Body of pancreas (tissue), 4 donors: ENCODE measurements at places on chromosomes 7 and 10. TPM values are rescaled to one million over a fixed set of nuclear protein-coding genes. Genes with fewer than 3 reads are reported as not detected.

Gene OPN4
- total RNA-seq, result not detected

Gene RBM48
- 9.3 TPM for total RNA-seq

Gene C10orf67
- total RNA-seq, result not detected

Gene PAPOLB
- not detected for total RNA-seq

Gene SFXN2
- 7.3 TPM for total RNA-seq

DNA sequence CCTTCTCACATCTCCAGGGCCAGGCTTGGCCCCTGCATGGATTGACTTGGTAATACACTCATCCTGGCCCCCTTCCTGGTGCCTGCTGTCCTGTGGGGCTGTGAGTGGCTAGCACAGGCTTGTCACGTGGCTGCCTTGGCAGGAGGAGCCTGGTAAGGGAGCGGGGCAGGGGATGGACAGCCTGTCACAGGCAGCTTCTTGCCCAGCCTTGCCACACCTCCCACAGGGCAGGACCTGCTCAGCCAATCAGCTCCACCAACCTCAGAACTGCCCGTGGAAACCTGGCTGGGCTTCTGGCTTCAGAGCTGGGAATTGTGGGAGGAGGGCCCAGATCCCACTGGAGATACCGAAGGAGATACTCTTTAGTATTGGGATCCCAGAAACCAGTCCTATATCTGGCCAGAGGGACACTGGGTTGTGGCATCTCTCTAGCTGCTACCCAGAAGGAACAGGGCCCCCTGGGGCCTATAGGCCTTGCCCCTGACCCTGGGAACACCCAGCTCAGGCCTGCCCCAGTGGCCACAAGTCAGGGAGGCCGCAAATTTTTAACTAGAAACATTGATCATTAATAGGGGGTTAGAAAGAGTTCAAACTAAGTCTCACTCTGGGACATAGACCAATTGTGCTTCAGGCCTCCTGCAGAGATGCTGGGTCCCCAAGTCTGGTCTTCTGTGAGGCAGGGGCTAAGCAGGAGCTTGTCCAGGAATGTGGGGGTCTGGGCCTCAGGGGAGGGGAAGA lies at the start of gene HOGA1:
Gene HOGA1, plus strand, starts transcription at position 330 of the 738 bp plus-strand sequence. Its CDS starts 315 bp downstream, at position 645.
- peak; percentile 72 for DNase-seq
- peak within 1 kb of the TSS; percentile 80 for H3K27ac ChIP-seq
- H3K36me3 ChIP-seq, result no peaks in the 10 kb centered on the region
- H3K27me3 ChIP-seq, result no peaks in the 10 kb centered on the region

- no peaks in the 10 kb centered on the region for H3K27me3 ChIP-seq
- H3K27ac ChIP-seq, result no peak overlapping the region
- no peak for DNase-seq
- no peaks in the 10 kb centered on the region for H3K4me1 ChIP-seq
These were observed 21.3 kb upstream of the AKR1B1 start for GRCh38 chr7:134480202-134480601.

DNA sequence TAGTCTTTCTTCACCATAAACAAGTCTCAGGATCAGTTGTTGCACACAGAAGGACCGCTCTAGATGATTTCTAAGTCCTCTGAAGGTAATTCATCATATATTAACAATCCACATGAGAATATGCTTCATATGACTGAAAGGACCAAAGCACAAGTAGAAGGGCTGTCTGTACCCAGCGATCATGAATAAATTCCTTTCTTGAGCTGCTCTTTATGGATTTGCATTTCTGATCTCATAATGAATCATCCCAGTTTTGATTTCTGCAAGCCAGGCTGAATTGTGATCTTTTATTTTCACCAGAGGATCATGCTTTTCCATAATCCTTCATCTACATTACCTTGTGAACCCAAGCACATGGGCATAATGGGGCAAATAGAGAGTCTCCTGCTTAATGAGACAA lies 675.6 kb downstream of the MAGI2 start:
- no peak for DNase-seq
- H3K27me3 ChIP-seq, result no peaks in the 10 kb centered on the region
- no peaks in the 10 kb centered on the region for H3K36me3 ChIP-seq
- H3K27ac ChIP-seq, result no peak overlapping the region
- H3K4me1 ChIP-seq, result no peaks in the 10 kb centered on the region
- H3K4me3 ChIP-seq, result no peak overlapping the region

GRCh38 chr7:43535810-43536585 lies 46.9 kb upstream of the STK17A start:
- H3K27me3 ChIP-seq, result no peaks in the 10 kb centered on the region
- no peaks in the 10 kb centered on the region for H3K4me1 ChIP-seq
- H3K36me3 ChIP-seq, result no peaks in the 10 kb centered on the region
- H3K4me3 ChIP-seq, result no peak overlapping the region
